ENCODE measurements at places on chromosomes 2 and 18. TPM values are rescaled to one million over a fixed set of nuclear protein-coding genes. Genes with fewer than 3 reads are reported as not detected.

The ATP8B1 gene
- total RNA-seq = 9.0 TPM

The SERPINB13 gene
- total RNA-seq = not detected

The DCDC2C gene
- total RNA-seq = 0.36 TPM

The ANKRD36 gene
- 5.3 TPM for total RNA-seq

The TSPYL6 gene
- not detected for total RNA-seq

The ACSL3 gene
- 110 TPM for total RNA-seq

The DPP4 gene
- 0.76 TPM for total RNA-seq

The RGPD4 gene
- total RNA-seq = 0.07 TPM

The SNORC gene
- 9.3 TPM for total RNA-seq
